ENCODE measurements at places on chromosomes 5 and 9.

GRCh38 chr9:133076691-133077090, 14.9 kb downstream of the CEL start:
- no peak for DNase-seq

DNA sequence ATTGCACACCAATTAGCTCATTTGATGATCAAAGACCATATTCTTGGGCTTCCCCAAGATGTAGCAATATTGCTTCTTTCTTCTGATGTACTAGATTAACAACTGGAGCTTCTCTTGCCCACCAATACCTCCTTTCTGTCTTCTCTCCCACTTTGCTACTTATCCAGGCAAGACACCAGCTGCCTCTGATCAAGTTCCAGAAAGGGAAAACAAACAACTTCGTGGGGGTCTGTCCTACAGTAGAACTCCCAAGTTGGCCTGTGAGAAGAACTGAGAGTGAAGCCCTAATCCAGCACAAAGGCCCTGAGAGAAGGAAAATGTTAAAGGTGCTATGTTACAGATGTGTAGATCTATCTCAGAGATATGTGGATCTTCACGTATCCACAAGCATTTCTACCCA, 44.9 kb downstream of the ADAMTS12 start:
- DNase-seq = no peak

DNA sequence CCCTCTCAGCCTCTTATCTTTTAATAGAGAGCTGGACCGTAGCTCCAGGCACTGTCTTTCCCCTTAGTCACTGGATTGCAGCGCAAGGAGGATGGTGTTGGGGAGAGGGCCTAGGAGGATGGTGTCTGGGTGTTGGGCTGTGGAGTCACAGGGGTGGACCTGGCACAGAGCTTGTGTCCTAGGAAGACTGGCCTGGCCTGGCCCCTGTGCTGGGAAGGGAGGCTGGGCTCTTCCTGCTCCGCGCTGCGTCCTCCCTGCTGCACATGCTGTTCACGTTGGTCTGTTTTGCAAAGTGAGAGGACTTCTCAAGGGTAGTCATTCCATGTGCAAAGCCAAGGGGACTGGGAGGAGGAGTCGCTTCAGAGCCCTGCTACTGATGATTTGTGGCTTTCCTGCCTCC, 123.9 kb downstream of the EHMT1 start:
- no peak for DNase-seq

GRCh38 chr9:99828417-99829176, 6.9 kb downstream of the NR4A3 start:
- DNase-seq = no peak

- no peak for DNase-seq
These were observed 58.1 kb downstream of the ANGPTL2 start for GRCh38 chr9:127064335-127064734.

DNA sequence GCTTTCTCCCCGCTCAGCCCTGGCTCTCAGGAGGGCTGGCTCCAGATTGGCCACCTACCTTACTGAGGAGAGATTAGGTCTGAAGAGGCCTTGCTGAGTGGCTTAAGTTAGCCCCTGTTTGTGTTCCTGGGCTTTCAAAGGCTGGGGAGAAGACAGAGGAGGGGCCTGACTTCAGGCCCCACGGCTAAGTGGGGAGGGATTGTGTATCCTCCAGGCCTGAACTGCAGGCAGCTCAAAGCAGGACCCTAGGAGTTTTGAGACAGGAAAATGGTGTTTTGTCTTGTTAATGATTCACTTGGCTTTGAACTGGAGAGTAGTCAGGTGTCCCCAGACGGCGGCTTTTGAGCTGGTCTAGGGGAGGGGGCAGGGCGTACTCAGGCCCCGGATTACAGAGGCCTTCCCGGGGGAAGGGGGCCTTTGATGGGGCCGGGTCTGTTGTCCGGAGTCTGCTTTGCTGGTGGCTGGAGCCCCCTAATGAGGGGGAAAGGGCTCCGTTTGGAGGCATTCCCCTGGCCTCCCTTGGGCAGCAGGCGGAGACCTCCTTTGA, 162.0 kb upstream of the SMIM23 start:
- DNase-seq = no peak

- no peak for DNase-seq
These were observed 12.4 kb upstream of the AKNA start for GRCh38 chr9:114400219-114400618.

GRCh38 chr9:36831381-36832161, 202.5 kb downstream of the PAX5 start:
- DNase-seq = no peak

GRCh38 chr9:92035687-92036410, 79.4 kb downstream of the SPTLC1 start:
- no peak for DNase-seq

GRCh38 chr5:133723651-133724366, 111.5 kb upstream of the FSTL4 start:
- no peak for DNase-seq

DNA sequence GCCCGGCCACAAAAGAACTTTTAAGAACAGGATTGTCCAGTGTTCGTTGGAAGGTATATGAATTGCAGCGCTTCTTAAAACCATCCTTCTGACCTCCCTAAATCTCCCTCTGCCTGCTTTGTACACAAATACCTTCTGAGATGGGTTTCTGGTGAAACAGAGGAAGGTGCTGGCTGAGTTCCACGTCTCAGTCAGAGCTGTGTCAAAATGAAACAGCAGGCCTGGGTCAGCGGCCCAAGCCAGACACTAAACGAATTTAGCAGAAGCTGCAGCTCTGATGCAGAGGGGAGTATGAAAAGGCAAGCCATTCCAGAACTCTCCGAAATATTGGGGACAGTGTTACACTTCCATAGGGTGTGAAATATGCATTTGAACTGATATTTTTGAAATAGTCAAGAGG, 37.8 kb upstream of the CRB2 start:
- no peak for DNase-seq

GRCh38 chr5:72510610-72511181, 3.5 kb upstream of the ZNF366 start:
- no peak for DNase-seq

- DNase-seq = no peak
These were observed 76.2 kb upstream of the ZNF608 start for GRCh38 chr5:124822647-124823046.

DNA sequence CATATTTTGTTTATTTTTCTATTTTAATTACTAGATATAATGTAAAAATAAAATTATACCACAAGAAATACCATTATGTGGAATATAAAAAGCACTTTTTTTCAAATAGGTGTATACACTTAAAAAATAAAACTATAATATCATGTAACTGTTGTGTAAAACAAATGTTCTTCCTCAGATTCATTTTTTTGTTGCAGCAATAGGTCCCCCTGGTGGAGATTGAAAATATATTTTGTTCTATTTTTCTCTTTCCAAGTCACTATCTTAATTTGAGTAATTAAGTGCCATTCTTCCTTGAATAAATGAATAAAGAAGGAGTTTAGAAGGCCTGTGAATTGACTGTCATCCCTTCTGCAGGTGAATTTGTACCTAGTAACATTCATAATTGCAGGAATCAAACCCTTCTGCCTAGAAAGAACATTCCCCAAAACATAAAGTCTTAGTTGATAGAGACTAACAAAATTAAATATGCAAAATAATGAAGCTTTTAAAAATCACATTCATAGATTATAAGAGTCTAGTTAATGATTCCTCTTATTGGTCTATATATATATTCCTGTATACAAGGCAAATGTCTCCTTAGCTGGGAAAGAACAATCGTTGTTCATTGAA, 23.4 kb downstream of the CETN3 start:
- no peak for DNase-seq

- DNase-seq = no peak
These were observed 2.3 kb downstream of the LCNL1 start for GRCh38 chr9:136985027-136985602.

GRCh38 chr5:108104448-108104847, 277.4 kb downstream of the FBXL17 start:
- DNase-seq = no peak

DNA sequence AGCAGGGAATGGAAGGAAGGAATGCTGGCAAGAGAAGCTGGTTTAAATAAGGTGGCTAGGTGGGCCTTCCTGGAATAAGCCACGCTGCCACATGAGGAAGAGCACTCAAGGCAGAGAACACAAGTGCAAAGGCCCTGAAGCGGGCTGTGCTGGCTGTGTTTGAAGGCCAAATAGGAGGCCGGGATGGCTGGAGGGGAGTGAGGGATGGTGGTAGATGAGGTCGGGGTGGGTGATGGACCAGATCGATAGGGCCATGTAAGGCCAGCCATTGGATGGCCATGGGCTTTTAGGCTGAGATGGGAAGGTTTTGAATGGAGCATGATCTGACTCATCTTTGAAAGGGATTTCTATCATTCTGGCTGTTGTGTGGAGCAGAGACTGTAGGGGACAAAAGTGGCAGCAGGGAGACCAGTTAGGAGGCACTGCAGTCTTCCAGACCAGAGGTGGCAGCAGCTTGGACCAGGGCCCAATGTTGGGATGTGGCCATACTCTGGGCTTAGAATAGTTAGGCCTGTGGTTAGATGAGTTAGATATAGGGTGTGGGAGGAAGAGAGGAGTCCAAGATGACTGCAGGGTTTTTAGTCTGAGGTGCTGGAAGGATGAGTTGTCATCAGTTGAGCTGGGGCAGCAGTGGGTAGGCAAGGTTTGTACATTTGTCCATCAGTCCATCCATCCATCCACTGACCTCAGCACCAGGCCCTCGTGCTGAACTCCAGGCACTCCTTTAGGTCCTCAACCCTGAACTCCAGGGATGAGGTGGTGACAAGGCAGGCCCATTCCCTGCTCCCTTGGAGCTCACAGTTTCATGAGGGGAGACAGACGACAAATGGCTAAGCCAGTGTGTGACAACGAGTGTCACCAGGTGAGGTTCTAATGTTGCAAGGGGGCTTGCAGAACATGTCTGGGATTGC, 30.3 kb downstream of the NDST1 start:
- no peak for DNase-seq

- no peak for DNase-seq
These were observed 10.8 kb upstream of the KIF27 start for GRCh38 chr9:83932011-83932410.

DNA sequence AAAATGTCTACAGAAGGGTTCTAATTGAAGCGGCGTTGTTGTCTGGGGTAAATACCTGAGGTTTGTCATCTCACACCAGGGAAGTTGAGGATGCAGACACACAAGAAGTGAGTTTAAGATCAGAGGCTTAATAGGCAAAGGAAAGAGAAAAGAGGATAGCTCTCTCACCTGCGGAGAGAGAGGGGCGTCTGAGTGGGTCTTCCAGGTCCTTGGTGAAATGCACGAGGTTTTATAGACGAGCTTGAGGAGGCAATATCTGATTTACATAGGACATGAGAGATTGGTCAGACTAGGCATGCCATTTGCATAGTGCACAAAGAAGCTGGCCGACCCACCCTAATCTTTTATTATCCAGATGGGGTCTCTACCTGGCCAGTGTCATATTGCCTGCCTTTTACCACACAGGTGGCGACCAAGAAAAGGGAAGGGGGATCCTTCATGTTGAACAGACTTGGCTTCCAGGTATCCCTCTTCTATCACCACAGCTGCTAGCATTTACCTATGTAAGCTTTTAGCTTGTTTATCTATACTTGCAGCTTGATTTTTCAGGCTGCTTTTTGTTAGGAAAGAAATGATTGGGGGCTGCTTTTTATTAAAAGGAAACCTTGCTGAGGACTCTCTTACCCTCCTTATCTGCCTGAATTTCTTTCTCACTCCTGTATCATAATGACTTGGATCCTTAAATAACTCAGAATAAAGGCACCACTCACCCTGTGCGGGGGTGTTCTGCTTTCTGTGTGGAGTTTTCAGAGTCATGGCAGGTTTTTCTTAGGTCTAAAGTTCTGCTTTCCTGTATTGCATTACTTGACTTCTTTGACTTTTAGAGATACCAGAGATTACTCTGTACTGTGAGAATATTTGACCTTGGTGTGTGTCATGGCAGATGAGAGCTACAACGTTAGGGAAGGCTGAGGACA, 9.4 kb upstream of the GLT6D1 start:
- DNase-seq = no peak

DNA sequence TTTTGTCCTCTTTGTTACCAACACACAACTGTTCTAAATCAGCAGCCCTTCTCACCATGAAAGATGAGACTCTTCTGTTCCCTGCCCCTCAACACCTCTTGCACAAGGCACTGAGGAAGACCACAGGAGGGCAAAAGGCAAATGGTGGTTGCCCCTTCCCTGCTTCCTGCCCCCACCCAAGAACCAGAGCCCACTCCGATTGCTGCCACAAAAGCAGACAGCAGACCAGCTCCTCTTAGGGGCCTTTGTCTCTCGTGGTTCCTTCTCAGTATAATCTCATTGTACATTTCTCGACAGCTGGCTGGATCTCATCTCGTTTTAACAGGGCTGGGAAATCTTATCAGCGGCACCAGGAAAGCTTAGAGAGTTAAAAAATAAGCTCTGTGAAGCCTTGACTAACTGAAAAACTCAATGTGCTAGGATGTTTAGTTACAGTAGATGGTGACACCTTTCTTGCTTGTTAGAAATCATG, 1.1 kb downstream of the MVB12B start:
- DNase-seq = no peak

GRCh38 chr9:128724744-128725211, 851 bp upstream of the ZDHHC12 start:
- no peak for DNase-seq

DNA sequence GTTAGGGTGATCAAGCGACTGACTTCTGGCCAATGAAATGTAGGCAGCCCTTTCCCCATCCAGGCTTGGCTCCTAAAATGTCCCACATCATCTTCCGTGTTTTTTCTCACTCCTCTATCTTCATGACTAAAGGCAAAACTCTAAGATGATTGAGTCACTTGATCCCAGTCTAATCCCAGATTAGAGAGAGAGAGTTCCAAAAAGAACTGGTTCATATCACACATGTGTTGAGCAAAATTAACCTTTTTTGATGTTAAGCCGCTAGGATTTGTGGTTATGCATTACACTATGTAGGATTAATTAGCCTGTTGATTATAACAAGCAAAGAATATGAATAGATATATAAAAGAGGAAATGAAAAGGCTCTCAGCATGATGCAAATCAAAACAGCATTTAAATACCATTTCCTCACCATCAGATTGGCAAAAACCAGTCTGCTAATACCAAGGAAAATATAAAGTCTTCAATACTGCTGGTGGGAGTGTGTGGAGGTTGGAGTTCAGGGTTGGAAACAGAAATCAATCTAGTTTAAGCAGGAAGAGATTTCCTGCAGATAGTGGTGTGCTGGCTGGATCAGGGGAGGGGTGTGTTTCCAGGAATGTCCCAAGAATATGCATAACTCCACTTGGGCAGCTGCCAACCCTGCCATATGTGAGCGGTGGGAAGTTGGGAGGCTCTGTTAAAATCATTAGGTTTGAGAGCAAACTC, 187.6 kb upstream of the S1PR3 start:
- no peak for DNase-seq

GRCh38 chr5:60395712-60396329, 304.1 kb downstream of the DEPDC1B start:
- no peak for DNase-seq

DNA sequence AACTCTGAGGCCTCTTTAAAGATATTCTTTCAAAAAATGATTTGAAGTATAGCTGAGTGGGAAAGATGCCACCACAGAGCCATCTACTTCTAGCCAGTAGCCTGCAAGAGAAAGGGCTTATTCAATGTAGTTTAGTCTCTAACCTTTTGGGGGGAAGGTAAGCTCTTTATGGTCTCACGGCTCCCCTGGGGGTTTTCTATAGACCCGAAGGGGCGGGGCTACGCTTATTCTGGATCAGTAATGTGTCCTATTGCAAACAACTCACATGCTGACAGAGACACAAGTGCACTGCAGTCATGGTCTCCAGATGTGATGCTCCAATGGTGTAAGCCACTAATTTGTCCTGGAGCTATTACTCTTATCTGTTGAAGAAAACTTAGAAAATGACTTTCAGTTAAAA, 53.4 kb upstream of the RPS23 start:
- no peak for DNase-seq
